Stimulated activated CD4-positive, alpha-beta T cell treated with anti-CD3 and anti-CD28 coated beads, Interleukin-1b, Interleukin-23, amount 100 ng/mL, for 4 hours (primary cell): ENCODE measurements at places on chromosomes 4 and X.

DNA sequence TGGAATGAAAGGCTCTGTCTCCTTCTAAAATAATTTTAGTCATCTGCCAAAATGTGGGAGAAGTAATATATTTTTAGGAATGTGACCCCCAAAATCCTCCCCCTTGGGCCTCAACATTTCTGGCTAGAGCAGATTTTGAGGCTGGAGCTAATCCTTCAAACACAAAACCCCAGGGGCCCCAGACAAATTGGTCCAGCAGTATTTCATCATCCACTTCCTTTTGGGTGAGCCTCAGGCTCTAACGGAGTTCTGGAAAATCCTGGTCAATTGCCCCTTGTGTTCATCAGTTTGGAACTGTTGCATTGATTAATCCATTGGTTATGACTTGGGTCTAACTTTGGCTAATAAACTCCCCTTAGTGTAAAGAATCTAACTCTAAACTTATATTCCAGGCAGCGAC is 67.4 kb upstream of the PCDH19 start:
- DNase-seq, result no peak

- DNase-seq, result no peak
These were observed 4.6 kb downstream of the MAGIX start for GRCh38 chrX:49166914-49167739.

GRCh38 chrX:152520653-152521052 is 69.5 kb upstream of the GABRA3 start:
- no peak for DNase-seq

DNA sequence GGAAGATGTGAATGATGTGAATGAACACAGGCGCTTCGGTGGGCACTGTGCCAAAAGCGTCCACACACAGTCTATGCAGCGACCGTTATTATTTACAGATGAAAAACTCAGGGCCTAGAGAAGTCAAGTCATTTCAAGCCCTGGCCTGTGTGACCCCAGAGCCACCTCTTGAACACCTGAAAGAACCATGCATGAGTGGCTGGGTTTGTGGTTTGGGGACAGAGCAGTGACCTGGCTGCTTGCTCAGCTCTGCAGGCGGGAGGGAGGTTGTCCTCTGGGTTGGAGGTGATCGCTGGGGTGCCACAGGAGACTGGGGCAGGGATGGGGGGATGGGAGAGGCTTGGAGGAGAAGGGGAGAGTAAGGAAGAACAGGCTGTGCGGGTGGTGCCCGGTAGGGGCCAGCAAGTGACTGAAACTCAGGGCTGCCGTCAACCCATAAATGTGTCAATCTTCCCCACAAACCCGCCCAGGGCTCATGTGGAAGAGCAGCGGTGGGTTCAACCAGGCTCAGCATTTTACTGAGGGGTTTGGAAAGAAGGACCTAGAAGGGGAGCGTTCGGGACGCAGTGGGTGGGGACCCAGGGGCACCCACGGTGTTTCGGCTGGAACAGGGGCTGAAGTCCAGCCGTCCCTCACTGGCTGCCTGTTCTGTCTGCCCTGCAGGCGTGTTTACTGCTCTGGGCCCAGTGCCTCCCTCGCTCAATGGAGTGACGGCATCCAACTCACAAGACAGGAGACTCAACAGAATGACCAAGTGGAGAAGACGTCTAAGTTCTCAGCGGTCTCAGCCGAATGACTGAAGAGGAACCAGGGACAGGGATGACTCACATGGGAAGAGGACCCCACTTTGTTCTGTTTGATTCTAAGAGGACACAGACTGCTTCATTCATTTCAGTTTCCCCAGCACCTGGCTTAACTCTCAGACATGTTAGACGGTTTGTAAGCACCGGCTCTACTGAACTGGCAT is 167.8 kb downstream of the AFAP1 start:
- no peak for DNase-seq

DNA sequence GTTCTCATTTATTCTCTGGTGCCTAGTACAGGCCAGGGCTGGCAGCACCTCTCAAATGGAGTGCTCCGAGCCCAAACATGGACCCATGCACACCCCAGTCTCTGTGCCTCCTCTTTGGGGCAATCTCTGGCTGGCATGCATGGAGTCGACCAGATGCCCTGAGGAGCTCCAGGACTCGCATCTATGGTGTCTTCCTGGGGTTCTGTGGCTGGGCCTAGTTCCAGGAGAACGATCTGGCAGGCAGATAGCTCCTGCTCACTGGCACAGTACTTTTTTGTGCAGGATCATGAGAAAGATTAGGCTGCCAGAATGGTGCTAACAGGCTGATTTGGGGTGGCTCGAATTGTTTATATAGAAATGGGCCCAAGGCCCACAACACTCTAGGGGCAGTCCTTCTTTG is 72.0 kb upstream of the PJA1 start:
- no peak for DNase-seq

- DNase-seq, result no peak
These were observed 3.2 kb downstream of the SPP1 start for GRCh38 chr4:87978681-87979080.

DNA sequence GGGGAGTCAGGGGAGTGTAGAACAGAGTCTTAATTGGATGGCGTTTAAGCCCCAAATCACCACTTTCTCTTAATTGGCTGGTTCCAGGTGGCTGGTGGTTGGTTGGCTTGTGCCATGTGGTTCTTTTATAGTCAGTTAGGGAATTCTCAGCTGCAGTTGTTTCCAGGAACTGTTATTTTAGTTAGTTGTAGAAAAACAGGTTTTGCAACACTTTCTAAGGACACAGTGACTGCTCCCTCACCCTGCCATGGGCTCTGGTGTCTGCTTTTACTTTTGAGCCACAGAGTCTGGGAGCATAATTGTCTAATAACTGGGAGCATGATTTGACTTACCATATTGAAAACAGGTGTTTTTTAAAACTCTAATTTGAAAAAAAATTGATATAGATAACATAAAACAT is 75.8 kb upstream of the PCDH18 start:
- no peak for DNase-seq

GRCh38 chr4:25809996-25810395 is 52.8 kb downstream of the SEL1L3 start:
- no peak for DNase-seq

GRCh38 chrX:135489542-135489941 is 30.9 kb upstream of the INTS6L start:
- no peak for DNase-seq

DNA sequence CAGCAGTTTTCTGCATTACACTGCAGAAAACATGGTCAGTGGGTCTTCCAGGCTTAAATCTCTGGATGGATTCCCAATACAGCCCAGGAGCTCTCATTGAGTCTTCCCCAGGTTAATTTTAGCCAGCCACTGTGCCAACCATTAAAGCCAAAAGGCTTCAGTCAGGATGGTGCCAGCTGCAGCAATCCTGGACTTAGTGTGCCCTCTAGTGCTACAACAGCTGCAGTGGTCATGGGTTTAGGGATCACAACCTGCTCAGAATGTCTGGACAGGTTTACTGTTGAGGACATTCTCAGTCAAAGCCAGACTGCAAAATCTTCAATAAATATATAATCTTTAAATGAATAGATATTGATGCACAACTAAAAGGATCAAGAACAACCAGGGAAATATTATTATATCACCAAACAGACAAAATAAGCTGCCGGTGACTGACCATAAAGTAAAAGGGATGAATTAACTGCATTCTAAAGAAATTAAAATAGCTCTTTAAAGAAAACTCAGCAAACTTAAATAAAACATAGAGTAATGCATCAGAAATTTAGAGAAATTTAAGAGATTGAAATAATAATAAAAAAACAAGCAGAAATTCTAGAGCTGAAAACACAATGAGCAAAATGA is 639.9 kb downstream of the SPOCK3 start:
- DNase-seq, result no peak

- DNase-seq, result no peak
These were observed 66.2 kb downstream of the AGA start for GRCh38 chr4:177376024-177376423.
